ENCODE measurements at places on chromosomes 2 and 18.

DNA sequence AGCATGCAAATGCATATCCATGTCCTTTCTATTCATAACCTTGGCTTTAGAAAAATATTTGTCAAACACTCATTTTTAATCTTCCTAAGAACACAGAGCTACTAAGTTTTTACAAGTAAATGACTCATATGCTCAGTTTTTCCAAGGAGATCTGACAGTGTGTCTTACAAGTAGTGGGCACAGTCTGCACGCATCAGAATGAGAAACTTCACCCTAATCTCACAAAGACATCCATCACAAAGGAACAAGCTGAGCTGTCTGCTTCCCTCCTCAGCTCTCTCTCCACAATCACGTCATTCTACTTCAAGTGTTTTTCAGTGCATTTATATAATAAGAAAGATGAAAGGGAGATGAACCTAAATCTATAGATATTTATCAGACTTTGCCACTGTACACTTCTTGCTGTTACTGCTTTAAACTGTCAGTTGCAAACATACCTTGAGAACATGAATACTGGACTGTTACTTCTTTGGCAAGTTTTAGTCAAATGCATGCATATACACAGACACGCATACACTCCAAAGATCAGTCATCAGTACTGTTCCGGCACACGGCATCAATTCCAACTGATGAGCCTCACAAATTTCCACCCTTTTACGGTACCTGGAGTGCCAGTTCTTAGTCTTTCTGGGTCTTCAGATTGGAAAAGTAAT lies 75.7 kb downstream of the RBMS1 start:
- no peak for DNase-seq

GRCh38 chr18:2871111-2871720 lies 24.4 kb downstream of the EMILIN2 start:
- no peak for DNase-seq

GRCh38 chr2:10079870-10080535 lies at the start of gene CYS1:
TSS of gene CYS1 (minus strand) at chr2:10080411. CDS start at chr2:10080223, 188 bp downstream.
- no peak for DNase-seq

- no peak for DNase-seq
These were observed 39.0 kb downstream of the COA5 start for GRCh38 chr2:98569197-98569793.

DNA sequence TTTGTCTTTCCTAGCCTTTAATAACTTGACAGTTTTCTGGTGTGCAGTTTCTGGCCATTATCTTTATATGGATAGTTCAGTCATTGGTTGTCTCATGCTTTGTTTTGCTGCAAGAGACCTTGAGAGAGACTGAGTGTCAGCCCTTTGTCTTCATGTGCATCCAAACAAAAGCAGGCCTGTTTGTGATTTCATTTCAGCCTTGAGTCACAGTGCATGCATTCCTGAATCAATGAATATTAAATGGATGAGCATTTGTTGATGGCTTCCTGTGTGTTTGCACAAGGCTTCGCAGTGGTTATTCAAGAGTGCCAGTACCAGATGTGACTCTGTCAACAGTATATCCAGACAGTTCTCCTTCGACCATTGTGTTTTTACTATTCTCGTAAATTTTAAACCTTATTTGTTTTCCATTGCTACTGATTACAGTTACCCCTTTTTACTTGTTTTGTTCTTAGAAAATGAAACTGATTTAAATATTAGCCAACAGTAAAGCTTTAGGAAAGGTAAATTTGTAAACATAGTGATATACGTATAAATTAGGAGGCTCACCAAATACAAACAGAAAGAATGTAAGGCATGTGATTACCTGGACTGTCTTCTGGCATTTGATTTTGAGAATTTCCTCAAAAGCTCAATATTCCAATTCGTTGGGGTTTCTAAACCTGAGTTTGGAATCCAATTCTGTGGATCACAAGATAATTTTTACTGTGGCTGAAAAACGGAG lies 319.8 kb downstream of the CTNNA2 start:
- no peak for DNase-seq

DNA sequence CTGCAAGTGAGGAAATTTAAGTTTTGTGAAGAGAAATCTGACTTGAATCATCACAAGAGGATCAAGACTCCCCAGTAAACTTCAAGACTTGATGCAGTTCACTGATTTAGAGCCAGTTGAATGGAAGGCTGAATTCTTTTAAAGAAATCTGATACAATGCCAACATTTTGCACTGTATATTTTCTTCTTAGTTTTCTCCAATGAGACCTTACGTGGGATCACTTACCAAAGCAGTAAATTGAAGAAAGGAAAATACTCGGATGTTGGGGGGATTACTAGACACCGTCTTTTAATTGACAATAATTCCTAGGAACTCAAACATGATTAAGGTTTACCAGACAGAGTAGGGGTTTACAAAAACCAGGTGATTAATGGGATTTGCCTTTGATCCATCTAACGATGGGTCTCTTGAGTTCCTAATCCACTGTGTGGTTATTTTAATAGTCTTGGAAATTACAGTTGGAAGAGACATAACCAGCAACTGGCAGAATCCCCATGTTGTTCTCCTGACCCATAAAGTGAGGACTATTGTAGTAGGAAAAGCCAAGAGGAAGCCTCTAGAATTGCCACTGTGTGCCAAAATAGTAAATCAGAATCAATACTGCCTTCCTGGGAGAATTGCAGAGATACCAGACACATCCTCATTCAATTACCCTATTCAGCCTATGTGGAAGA lies 354.5 kb downstream of the PID1 start:
- no peak for DNase-seq

DNA sequence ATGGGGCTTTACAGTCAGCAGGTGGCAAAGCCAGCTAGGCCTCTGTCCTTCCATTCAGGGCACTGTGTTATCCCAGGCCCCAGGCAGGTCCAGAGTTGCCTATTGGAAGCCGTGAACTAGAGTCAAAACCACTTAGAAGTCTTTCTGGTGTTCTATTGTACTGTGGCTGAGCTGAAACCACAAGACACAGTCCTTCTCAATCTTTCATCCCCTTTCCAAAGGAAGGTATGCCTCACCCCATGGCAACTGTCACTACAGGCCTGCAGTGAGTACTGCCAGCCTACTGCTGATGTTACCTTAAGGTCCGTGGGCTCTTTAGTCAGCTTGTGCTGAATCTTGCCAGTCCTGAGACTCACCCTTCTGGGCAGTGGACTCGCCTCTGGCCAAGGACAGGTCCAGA lies 181.6 kb downstream of the GULP1 start:
- DNase-seq, result no peak

DNA sequence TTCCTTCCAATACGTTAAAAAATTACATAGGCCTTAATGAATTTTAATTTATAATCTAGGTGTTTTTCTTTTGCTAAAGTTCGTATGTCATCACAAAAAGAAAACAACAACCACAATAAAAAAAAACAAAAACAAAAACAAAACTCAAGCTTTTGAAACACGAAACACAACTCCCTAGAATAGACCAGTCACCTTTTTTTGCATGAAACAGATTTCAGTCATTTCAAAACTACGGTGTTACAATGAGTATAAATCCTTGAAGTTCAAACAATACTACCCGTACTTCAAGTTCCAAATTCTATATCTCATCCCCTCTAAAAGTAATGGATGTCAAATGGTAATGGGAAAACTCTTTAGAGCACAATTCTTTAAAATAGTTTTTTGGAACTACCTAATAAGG lies 142.4 kb downstream of the CDH2 start:
- DNase-seq, result no peak

DNA sequence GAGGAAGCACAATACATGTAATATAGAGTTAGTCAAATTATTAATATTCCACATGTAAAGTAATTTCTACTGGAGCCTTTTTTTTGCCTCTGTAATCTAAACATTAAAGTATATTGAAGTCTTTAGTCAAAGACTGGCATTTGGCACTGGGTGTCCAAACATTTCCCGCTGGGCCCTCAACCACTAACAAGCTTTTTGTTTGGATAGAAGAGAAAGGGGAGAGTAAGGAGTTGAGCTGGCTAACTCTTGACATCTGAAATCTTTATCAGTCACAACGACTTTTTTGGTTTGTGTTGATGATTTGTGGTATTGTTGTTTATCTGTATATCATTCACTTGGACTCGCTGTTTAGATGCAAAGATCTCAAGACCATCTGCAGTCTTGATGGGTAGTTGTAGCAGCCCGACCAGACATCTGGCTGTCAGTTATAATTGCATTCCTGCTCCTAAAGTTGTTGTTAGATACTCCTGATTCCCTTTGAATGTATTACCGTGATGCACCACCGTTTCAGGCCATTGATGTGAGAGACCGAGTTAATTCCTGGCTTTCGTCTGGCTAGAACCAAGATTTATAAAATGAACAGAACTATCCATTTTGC lies 379.6 kb downstream of the MTX2 start:
- DNase-seq, result no peak

- DNase-seq, result no peak
These were observed 7.0 kb upstream of the SP9 start for GRCh38 chr2:174327841-174328113.

DNA sequence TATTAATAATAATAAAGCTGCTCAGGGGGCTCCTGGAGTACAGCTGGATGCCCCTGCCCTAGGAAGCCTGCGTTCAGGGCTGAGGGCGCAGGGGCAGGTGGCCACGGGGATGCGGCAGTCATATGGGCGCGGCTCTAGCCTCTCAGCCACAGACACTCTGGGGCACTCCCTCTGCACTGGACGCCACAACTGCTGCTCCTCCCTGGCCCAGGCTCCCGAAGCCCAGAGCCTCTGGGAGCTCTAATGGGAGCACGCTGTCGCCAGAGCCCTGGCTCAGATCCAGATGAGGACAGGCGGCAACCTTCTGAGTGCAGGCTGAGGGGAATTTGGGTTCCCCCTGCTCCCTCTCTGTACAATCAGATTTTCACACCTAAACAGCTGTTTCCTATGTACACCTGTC lies 93.6 kb downstream of the MTCL1 start:
- no peak for DNase-seq

- no peak for DNase-seq
These were observed 72.6 kb downstream of the LRRC30 start for GRCh38 chr18:7303316-7304060.

- no peak for DNase-seq
These were observed 6.2 kb downstream of the ZBTB7C start for GRCh38 chr18:48402953-48403352.

- no peak for DNase-seq
These were observed 254.3 kb downstream of the RBM43 start for GRCh38 chr2:151007365-151007764.

DNA sequence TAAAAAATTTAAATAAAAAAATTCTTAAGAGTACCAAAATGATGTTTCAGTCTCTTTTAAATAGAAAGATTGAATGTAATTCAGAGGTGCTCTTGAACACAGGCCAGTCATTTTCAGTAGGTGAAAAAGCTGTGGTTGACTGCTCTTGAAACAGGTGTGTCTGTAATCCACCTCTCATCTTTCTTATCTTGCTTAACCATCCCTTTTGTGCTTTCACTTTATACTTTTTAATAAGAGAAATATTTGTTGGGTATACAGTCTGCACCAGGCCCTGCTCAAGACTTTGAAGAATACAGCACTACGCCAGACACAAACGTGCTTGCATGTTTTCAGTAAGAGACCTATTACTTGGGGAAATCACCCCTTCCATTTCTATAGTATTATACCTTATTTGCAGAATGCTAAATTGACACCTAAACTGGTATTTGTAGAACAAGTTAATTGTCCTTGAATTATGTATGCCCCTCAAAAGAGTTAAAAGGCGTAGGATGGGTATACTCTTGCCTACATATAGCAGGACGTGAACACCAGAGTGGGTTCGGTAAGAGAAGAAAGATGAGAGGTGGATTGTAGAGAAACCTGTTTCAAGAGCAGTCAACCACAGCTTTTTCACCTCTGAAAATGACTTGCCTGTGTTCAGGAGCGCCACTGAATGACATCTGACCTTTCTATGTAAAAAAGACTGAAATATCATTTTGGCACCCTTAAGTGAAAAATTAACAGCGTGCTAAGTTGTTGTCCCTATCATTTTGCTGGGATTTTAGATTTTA lies 4.0 kb upstream of the RTN4 start:
- no peak for DNase-seq

- DNase-seq, result no peak
These were observed 116.3 kb downstream of the SEPTIN10 start for GRCh38 chr2:109497463-109497862.

DNA sequence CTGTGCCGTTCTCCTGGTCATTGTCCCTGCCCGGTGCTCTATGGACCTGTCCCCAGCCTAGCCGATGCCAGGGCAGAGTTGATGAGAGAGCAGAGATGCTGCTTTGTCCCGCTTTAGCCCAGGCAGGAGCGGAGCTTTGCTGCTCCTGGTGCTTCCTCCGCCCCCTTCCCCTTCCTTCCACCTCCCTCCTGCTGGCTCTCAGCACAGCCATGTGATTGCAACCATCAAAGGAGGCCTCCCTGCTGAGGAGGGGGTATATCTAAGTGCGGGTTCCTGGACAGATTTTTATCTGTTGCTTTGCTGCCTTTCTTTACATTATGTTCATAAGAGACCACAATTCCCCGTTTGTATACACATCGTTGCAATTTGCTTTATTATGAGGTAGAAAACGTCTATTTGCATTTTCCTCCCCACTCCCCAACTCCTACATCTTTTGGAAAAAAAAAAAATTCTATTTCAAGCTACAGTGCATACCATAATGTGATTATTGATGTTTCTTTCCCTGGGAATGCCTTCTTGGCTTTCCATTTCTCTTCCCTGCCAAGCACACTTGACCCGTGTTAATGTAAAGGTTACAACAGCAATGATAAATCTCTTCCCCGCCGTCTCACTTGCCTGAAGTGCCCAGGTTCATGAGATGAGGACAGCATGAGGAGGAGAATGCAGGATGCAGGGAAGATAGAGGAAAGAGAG lies 25.4 kb downstream of the ALPK2 start:
- no peak for DNase-seq

DNA sequence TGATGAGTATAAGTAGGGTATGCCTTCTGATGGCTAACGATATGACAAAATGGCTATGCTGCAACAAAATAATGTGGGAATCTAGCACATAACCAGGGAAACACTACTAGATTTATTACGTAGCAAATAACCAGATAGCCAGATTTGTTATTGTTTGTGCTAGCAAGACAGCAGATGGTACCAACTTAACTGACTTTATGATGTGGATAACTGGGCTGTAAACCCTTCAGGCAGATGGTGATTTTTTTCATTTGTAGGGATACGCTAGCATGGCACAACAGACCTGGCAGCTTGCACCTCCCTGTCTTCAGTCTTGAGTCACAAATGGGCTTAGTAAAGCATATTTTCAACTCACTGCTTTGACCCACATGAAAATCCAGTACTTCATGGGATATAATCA lies 48.7 kb downstream of the PRELID3A start:
- DNase-seq, result no peak

- no peak for DNase-seq
These were observed 318.7 kb downstream of the GBX2 start for GRCh38 chr2:235849489-235849888.
